ENCODE measurements at places on chromosomes 5 and 9.

GRCh38 chr9:117451311-117451710 is 36.5 kb upstream of the ASTN2 start:
- DNase-seq: no peak

GRCh38 chr5:15948190-15948589 is 231.4 kb downstream of the MARCHF11 start:
- no peak for DNase-seq

- no peak for DNase-seq
Observed at GRCh38 chr5:135356522-135357318, 42.3 kb downstream of the MACROH2A1 start.

- DNase-seq: no peak
Observed at GRCh38 chr9:110064803-110065202, 143.2 kb downstream of the C9orf152 start.

DNA sequence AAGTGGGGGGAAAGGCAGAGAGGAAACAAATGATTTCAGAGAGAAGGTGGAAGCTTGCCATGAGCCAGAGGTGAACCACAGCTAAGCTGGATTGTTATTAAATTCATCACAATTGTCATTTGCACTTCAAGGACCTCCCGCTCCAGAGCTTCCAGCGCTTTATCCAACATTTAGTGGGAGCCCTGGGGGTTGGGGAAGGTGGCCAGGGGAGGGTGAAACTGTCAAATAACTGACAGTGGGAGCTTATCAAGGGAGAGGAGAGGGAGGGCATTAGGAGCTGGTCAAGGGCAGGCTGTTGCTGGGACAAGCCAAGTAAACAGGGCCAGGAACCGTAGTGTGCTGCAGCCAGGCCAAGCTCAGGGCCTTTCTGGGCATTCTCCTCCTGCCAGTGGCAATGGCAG is 71.5 kb downstream of the SIL1 start:
- no peak for DNase-seq

GRCh38 chr5:98938464-98938863 is 9.7 kb upstream of the CHD1 start:
- no peak for DNase-seq

DNA sequence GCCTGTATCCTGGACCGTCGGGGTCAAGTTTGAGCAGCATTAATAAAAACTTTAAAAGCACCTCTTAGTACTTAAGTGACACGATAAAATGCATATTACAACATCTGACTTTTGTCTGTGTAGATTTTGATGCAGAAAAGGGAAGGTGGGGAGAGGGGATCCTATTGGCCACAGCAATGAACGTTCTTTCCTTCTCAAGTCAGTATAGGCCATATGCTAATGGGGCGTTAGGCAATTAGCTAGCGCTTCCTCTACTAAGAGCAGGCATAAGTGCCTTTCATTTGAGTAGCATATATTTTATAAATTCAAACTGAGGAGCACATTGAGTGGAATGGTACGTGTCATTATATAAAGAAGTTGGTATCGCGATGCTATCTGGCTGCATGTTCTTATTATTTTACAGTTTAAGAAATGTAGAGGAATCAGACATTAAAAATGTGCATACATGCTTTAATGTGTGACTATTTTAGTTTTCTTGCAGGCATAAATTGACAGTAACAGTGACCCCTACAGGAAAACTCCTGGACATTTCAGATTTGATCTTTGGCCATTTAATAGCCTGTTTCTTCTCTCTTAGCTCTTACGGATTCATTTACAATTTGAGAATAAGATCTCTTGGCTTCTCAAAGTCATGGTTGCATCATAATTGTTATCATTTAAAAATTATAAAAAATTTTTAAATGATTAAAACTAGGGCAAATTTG is 1.1 kb upstream of the GNA14 start:
- DNase-seq: no peak

Measured in NCI-H1105 (cell line).